Omental fat pad (tissue), 4 donors: ENCODE measurements at places on chromosomes 4 and X. TPM values are rescaled to one million over a fixed set of nuclear protein-coding genes. Genes with fewer than 3 reads are reported as not detected.

Gene GRIA2
- total RNA-seq = not detected

Gene COL4A6
- total RNA-seq = 3.6 TPM

Gene EGF
- not detected for total RNA-seq

Gene MAGEB10
- not detected for total RNA-seq

Gene TADA2B
- 17.4 TPM for total RNA-seq

Gene TBX22
- total RNA-seq = not detected

Gene ARHGAP36
- not detected for total RNA-seq

Gene DCAF8L2
- not detected for total RNA-seq

Gene NAP1L2
- total RNA-seq = 3.8 TPM

Gene SRPX2
- total RNA-seq = 97.9 TPM

Gene NAP1L5
- total RNA-seq = 9.1 TPM

Gene TAF7L
- total RNA-seq = not detected

Gene MAGEA2B
- not detected for total RNA-seq

Gene LDB2
- total RNA-seq = 33.7 TPM

Gene NCAPG
- total RNA-seq = 2.3 TPM

Gene GLRB
- total RNA-seq = 3.4 TPM

Gene HMX1
- total RNA-seq = not detected

Gene ZNF157
- total RNA-seq = 0.44 TPM

Gene MAGEC2
- total RNA-seq = not detected

Gene DHX15
- total RNA-seq = 252 TPM

Gene GSX2
- not detected for total RNA-seq

Gene CPE
- 224 TPM for total RNA-seq

Gene ERCC6L
- total RNA-seq = not detected

Gene BCLAF3
- total RNA-seq = 5.4 TPM

Gene BEND2
- total RNA-seq = not detected

Gene MAGEE2
- not detected for total RNA-seq

Gene DCK
- total RNA-seq = 11.8 TPM

Gene SPANXA2
- total RNA-seq = not detected

Gene TCP11X2
- not detected for total RNA-seq

Gene REELD1
- total RNA-seq = 1.3 TPM

Gene AKAP4
- not detected for total RNA-seq

Gene BMP3
- 2.5 TPM for total RNA-seq

Gene GABRG1
- not detected for total RNA-seq

Gene NWD2
- 21.2 TPM for total RNA-seq

Gene NHSL2
- total RNA-seq = 13.1 TPM

Gene MAGEA11
- total RNA-seq = not detected

Gene GPRASP3
- total RNA-seq = 5.7 TPM

Gene IL1RAPL2
- not detected for total RNA-seq

Gene SPANXB1
- not detected for total RNA-seq

Gene TFE3
- 120 TPM for total RNA-seq

Gene PAGE1
- not detected for total RNA-seq
